GM03348 (cell line): ENCODE measurements at places on chromosomes 4 and X.
A peak's percentile ranks its signal among the peaks of the same experiment; 100 is the strongest.

DNA sequence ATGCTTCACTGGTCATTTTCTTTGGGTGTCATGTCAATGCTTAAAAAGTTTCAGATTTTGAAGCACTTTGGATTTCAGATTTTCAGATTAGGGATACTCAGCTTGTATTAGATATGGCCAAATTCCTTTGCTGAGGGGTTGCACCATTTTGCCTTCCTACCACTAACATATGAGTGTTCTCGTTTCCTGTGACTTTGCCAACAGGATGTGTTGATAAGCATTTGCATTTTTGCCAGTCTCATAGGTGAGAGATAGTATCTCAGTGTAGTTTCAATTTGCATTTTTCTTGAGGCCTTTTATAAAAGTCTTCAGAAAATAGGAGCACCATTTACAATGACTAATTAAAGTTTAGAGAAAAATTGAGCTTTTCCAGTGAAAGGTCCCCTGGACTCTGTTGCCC, 71.6 kb upstream of the CLCN4 start:
- DNase-seq, result no peak

GRCh38 chr4:18980516-18981233, 959.1 kb upstream of the LCORL start:
- no peak for DNase-seq

DNA sequence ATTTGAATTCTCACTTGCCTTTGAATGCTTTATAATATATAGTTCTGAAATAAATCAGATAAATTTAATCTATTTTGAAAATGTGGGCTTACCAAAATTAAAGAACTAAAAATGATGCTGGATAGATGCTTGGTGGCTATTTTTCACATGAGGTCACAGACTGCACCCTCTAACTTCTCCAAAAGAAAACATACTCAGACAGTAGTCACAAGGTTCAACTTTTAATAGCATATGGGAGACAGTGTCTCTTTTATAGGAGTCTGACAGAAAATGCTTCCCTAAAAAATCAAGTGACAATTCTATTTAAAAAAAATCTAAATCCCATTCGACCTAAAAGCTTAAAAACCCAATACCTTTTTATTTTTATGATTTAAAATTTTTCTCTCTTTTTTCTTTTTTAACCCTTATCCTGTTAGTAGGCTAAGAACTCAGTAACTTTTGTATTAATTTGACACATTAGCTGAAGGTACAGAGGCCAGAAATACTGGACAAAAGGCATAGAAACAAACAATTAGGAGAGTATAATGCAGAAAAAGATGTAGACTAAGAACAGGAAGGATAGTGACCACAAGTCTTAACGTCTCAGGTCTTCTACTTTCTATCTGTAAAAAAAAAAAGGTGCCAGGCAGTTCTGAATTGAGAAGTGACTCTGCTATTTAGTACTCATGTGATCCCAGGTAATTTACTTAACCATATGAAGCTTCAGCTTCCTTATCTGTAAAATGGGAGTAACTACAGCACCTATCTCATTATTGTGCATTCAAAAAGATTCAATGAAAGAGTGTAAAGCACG, 7.6 kb downstream of the TIGD4 start:
- no peak for DNase-seq

GRCh38 chr4:141643557-141643956, 7.2 kb downstream of the IL15 start:
- peak; percentile 40 for DNase-seq

- peak; percentile 68 for DNase-seq
These were observed 337 bp downstream of the STIM2 start for GRCh38 chr4:26860922-26861433.

DNA sequence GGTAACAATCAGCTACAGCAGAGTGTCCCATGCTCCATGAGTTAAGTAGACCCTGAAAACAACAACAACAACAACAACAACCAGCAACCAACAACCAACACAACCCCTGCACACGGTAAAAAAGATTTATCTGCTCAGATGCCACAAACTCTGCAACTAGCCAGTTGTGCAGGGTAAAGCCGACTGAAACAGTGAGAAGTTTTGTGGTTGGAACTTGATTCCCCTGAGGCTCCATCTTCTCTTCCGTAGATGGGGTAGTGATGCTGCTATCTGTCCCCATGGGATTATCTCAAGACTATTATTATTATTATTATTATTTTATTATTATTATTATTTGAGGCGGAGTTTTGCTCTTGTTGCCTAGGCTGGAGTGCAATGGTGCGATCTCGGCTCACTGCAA, 50.6 kb upstream of the RAPGEF2 start:
- no peak for DNase-seq

- no peak for DNase-seq
These were observed 54.2 kb upstream of the CLDN24 start for GRCh38 chr4:183376381-183376780.

DNA sequence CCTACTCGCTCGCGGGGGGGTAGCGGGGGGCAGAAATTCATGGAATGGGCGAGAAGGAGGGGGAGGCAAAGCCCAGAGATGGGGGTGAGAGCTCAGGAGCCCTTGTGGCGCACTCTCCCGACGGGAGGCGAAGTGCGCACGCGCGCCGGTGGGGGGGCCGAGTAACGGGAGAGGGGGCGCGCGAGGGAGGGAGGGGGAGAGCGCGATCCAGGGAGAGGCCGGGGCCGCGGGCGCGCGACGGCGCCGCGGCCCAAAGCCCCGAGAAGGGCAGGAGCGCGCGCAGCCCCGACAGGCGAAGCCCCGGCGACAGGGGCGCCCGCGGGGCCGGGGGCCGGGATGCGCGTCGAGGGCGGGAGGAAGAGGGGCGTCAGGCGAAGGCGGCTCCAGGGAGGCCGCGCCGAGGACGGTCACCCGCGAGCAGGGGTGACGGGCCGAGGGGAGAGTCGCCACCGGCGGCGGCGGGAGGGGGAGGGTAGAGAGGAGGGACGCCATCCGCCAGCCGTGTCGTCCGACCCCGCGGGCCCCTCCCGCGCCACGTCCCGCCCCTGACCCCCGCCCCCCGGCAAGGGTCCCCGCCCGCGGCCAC, 421 bp downstream of the MECP2 start:
- peak; percentile 94 for DNase-seq

DNA sequence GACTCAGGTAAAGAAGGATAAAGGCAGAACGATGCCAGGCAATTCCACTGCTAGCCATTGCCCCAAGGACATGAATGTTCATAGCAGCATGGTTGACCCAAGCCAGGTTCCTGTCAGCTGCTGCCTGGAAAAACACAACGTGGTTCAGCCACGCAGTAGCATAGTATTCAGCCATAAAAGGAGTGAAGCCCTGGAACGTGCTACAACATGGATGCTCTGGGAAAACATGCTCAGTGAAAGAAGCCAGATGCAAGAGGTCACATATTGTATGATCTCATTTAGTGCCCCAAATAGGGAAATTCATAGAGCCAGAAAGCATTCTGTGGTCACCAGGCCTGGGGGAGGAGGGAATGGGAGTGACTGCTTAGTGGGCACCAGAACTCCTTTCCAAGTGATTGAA, 129.8 kb downstream of the GPR143 start:
- no peak for DNase-seq

DNA sequence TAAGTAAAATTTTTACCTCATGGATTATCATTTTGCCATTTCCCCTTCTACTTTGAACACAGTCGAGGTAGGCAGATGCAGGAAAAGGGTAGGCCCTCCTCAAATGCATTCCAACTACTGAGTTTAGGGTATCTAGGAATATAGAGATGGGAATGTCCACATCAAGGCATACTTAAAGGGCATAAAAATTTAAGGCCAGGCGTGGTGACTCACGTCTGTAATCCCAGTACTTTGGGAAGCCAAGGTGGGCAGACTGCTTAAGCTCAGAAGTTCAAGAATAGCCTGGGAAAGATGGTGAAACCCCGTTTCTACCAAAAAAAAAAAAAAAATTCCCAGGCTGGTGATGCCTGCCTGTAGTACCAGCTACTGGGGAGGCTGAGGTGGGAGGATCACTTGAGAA, 146.5 kb downstream of the PDGFC start:
- no peak for DNase-seq

DNA sequence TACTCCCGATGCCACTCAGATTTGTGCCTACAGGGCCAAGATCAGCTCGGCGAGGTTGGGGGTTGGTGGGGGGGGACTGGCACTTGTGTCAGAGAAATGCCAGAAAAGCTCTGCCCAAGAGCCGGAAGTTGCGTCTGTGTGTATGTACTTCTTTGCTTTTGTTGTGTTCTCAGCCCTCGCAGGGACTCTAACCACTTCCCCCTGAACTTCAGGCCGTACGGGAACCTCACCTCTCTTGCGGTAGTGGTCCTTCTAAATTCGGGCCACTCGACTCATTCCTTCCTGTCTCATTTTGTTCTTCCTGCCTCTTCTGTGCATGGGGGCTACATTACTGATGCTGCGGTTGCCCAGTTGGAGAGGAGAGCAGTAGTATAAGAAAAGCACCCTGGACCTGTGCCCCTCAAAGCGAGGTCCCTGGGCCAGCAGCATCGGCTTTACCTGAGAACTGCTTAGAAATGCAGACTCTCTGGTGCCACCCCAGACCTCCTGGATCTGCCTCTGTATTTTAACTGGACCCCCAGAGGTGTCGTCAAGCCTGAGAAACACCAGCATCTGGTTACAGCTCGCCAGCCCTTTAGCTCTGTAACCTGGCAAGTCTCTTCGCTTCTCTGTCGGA, 146.3 kb upstream of the RPS6KA3 start:
- no peak for DNase-seq

- peak; percentile 12 for DNase-seq
These were observed 33.0 kb downstream of the GSTCD start for GRCh38 chr4:105741548-105741947.

GRCh38 chrX:13360146-13360545, 40.3 kb upstream of the ATXN3L start:
- DNase-seq, result no peak

- peak; percentile 19 for DNase-seq
These were observed 10.0 kb upstream of the ELF4 start for GRCh38 chrX:130120321-130120731.

DNA sequence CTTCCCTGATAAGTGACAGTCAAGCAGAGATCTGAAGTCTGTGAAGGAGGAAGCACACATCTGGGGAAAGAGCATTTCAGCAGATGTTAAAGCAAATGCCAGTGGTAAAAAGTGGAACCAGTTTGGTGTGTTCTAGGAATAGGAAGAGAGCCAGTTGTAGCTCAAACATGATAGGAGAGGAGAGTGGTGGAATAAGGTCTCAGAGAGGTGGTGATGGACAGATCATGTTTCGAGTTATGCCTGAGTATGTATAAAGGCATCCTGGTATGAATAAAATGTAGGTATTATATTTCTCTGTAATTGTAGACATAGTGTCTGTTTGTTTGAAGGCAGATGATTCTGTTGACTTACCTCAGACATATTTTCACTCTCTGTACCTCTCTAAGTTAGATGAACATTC, 89.1 kb downstream of the LARP7 start:
- DNase-seq, result no peak

DNA sequence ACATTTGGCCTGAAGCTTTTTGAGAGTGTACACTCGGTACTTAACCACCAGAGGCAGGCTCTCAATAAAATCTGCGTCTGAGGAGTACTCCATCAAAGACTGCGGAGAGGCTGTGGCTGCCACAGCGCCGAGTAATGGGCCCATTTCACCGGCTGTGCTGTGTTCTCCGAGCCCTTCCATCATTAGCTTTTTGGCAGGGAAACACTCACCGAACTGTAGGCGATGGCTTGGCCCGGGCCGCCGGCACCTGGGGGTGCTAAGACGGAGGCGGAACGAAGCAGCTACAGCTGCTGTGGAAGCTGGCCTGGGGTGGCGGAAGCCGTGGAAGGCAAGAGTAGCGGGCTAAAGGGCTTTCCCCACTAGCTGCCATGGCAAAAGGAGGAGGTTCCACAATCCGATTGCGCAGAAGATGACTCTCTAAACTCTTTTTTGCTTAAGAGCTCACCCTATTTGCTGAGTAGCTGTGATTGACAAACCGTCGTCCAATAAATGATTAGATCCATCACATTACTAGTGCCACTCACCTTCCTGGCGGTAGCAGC, 48.5 kb upstream of the PABPC1L2A start:
- DNase-seq, result peak; percentile 5

- peak; percentile 38 for DNase-seq
These were observed 2.4 kb downstream of the HADH start for GRCh38 chr4:107991945-107992630.

DNA sequence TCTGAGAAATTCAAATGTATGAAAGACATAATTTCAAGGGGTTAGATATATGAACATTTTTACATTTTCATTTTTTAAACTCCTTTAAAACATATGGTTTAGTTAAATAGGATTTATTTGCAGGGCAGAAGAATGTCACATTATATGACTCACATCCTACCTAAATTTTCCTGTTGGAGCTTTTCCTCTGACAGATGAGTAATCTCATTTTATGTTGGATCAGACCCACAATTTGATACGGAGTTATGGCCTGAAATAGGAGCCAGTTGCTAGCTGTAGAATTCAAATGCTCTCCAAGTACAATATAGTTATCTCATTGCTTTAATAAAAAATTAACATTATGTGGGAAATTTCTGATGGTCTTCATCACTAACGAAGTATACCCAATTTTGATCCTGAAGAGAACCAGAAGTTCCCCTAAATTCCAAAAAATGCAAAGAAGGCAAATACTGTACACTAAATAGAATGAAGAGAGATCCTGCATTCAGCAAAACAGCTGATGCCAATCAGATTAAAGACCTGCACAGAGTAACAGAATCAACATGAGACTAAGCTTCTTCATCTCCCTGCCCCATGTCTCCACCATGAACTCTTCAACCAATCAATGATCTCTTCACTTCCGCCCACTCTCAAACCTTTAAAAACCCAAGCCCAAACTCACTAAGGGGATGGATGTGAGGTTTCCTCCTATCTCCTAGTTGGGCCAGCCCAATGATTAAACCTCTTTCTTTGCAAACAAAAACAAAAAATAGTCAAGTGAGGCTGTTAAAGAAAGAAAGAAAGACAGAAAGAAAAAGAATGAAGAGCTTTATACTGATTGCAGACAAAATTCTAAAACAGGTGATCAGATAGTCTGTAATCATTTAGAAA, 10.9 kb upstream of the EXOSC9 start:
- peak; percentile 26 for DNase-seq

DNA sequence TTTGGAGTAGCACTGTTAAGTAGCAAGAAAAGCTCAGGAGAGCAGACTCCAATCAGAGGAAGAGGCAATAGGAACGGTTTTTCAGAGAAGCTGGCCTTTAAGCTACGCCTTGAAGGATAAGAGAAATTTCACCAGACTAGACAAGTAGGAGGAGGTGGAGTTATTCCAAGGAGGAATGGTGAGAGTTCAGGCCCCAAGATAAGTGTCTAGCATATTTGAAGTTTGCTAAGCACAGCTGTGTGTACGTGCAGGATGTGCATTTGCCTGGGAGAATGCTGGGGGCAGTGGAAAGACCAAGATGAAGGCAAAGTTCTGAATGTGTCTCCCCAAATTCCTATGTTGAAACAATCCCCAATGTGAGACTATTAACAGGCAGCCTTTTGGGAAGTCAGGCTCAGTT, 91.6 kb downstream of the SOWAHB start:
- no peak for DNase-seq

DNA sequence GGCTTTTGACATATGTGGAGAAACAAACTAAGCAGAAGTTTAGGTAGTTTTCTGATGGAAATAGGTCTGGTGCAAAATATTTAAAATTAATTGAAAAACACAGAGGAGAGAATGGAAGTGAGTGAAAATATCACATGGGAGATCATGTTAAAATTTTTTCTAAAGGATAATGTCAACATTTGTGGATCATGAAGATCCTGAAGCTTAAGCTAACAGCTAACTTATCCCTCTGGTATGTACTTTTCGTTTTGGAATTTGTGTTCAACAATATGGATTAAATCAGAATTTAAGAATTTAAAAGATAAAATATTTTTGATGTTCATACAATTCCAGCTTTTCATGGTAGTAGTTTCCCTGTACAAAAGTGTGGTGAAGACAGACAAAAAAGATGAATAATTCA, 572.8 kb upstream of the FAM241A start:
- DNase-seq, result no peak

- DNase-seq, result no peak
These were observed 157.7 kb downstream of the AFAP1 start for GRCh38 chr4:7781993-7782392.

GRCh38 chr4:119209077-119209476, 3.4 kb upstream of the USP53 start:
- peak; percentile 65 for DNase-seq
